ENCODE measurements at places on chromosomes 11 and 22. TPM values are rescaled to one million over a fixed set of nuclear protein-coding genes. Genes with fewer than 3 reads are reported as not detected.

The RASL10A gene
- total RNA-seq, result not detected

The RIMBP3B gene
- total RNA-seq, result 0.09 TPM

GRCh38 chr11:33463059-33463458, 205.9 kb downstream of the HIPK3 start:
- H3K4me1 ChIP-seq, result no peaks in the 10 kb centered on the region
- H3K4me3 ChIP-seq, result no peak overlapping the region
- no peak overlapping the region for H3K27ac ChIP-seq
- H3K36me3 ChIP-seq, result no peaks in the 10 kb centered on the region
- DNase-seq, result no peak

GRCh38 chr22:38467904-38468442, at the start of gene KDELR3:
Gene KDELR3 (plus strand): TSS chr22:38468096. CDS start chr22:38468234, 138 bp downstream.
- no peak for DNase-seq
- no peak within 1 kb of the TSS for H3K27ac ChIP-seq
- H3K36me3 ChIP-seq, result no peaks in the 10 kb centered on the region
- peak within 1 kb of the TSS; percentile 39 for H3K4me3 ChIP-seq
- no peaks in the 10 kb centered on the region for H3K27me3 ChIP-seq
- H3K4me1 ChIP-seq, result peaks cover 14% of the 10 kb centered on the region

DNA sequence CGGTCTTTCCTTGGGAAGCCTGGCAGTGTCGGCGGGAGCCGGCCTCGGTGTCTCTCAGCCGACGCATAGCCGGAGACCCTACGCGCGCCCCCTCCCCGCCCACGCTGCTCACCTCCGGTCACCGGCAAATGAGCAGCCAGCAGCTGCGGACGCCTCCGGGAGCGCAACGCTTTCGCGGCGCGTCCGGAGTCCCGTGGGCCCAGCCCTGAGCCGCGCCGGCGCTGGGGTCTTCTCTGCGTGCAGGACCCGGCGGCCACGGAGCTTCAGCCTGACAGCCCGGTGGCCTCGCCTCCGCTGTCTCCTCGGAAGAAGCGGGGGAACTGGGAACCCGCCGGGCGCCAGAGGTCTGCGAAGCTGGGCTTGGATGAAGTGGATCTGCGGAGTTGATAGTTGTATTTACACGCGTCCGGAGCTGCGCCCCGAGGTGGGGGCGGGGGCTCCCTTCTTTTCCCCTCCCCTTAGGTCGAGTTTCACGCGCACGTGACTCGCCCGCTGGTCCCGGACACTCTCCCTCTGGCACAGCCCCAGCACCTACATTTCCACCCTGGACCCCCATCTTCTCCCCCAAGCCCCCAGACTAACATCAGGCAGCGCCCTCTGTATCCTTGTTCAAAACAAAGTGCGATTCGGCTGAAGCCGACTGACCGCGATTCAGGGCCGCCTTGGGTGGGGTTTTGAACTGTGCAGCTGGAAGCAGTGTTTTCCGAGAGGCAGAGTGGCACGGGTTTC, at the start of gene SLC43A1:
SLC43A1 (minus strand) TSS at position 371 of the 729 bp plus-strand sequence. CDS start 1,591 bp downstream, outside the sequence.
- H3K27me3 ChIP-seq, result no peaks in the 10 kb centered on the region
- peak within 1 kb of the TSS; percentile 55 for H3K27ac ChIP-seq
- no peaks in the 10 kb centered on the region for H3K4me1 ChIP-seq
- peak within 1 kb of the TSS; percentile 74 for H3K4me3 ChIP-seq
- DNase-seq, result peak; percentile 63
- H3K36me3 ChIP-seq, result no peaks in the 10 kb centered on the region

DNA sequence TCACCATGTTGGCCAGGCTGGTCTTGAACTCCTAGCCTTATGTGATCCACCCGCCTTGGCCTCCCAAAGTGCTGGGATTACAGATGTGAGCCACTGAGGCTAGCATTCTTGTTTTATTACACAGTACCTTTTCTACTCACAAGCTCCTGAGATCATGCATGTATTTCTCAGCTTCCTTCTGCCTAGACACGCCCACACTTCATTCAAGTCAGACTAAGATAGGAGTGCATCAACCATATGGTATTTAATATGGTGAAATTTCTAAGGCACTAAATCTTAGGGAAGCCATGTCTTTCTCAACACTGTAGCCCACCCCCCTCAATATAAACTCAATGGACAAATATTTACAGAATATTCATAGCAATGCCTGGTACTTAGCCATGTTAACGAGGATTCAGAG, 62.1 kb downstream of the SLC25A17 start:
- no peak for DNase-seq
- no peaks in the 10 kb centered on the region for H3K27me3 ChIP-seq
- no peaks in the 10 kb centered on the region for H3K36me3 ChIP-seq
- H3K27ac ChIP-seq, result no peak overlapping the region
- H3K4me1 ChIP-seq, result no peaks in the 10 kb centered on the region

DNA sequence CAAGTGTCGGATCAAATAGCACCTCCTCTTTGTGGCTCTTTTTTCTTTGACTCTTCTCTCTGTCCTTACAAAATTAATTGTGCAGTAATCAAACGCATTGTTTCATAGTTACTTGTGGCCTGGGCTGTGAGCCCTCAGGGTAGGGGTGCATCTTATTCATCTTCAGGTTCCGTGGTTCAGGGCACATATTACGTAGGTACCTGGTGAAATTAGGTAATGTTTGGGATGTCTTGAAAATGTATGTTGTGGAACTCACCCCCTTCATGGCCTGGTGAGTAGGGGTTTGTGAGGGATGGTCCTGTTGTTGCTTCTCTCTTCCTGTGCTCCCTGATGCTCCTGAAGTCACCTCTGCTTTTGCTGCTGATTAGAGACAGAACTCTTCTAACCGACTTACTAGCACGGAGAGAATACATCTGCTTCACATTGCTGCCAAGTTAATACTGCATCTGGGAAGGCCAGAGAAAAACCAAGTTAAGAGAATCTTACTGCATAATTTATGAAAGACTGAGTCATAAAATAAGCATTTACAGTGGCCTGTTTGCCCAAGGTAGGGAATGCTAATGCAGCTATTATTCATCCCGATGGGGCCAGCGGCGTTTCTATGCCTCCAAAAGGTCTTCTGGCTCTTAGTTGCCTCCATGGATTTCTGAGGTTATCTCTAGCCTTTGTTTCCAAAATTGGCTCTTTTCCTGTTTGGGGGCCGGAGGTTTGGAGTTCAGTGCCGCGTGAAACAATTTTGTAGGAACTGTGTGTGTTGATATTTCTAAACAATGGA, 66.9 kb downstream of the TBC1D22A start:
- H3K36me3 ChIP-seq, result no peaks in the 10 kb centered on the region
- DNase-seq, result peak; percentile 89
- no peak overlapping the region for H3K27ac ChIP-seq
- H3K4me1 ChIP-seq, result peaks cover 3% of the 10 kb centered on the region
- H3K4me3 ChIP-seq, result no peak overlapping the region

- peaks cover 5% of the 10 kb centered on the region for H3K36me3 ChIP-seq
- H3K27ac ChIP-seq, result no peak overlapping the region
- no peaks in the 10 kb centered on the region for H3K4me1 ChIP-seq
- H3K4me3 ChIP-seq, result no peak overlapping the region
- no peak for DNase-seq
- no peaks in the 10 kb centered on the region for H3K27me3 ChIP-seq
Observed at GRCh38 chr11:13347901-13348300, 70.3 kb downstream of the BMAL1 start.
